Neural crest cell (in vitro differentiated cells): ENCODE measurements at places on chromosomes 1 and 21.

- H3K36me3 ChIP-seq: no peaks in the 10 kb centered on the region
- DNase-seq: no peak
Observed at GRCh38 chr1:30250338-30250983, 472.9 kb downstream of the MATN1 start.

DNA sequence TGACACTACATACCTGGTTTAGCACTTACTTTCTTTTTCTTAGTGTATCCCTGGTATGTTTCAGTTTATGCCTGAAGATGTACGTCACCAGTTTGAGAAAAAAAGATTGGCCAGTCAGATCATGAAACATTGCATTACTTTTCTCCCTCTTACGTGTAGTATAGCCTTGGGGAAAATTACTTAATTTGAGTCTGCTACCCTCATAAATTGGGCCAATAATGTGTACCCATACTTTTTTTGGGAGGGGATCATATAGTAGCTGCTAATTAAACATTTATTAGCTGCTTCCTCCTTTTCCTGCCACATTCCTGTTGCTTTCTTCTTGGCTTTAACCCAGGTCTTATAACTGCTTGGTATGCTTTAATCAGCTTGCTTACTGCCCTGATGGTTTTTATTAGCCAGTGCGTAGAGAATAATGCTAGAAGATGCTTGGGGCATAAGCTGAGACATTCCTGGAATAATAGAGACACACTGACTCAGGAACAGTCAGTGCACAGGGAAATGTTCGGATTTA, 32.1 kb downstream of the RABGAP1L start:
- H3K27ac ChIP-seq: no peak overlapping the region
- H3K36me3 ChIP-seq: peaks cover 6% of the 10 kb centered on the region
- no peak overlapping the region for H3K4me3 ChIP-seq
- peaks cover 10% of the 10 kb centered on the region for H3K4me1 ChIP-seq
- DNase-seq: no peak

DNA sequence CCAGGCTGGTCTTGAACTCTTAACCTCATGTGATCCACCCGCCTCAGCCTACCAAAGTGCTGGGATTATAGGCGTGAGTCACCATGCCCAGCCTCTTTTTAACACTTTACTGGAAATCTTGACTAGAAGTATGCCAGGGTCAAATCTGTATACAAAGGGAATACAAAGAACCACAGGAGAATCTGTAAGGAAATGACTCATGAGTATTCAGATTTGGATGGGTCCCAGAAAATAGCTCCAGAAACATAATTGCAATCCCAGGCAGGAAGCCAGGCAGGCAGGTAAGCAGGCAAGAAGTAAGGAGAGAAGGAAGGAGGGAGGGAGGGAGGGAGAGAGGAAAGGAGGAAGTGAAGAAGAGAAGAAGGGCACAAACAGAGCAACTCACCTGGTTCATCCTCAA, 22.8 kb upstream of the TIAM1 start:
- H3K4me3 ChIP-seq: no peak overlapping the region
- H3K4me1 ChIP-seq: peaks cover 39% of the 10 kb centered on the region
- no peak for DNase-seq
- no peaks in the 10 kb centered on the region for H3K27me3 ChIP-seq
- H3K27ac ChIP-seq: no peak overlapping the region
- H3K36me3 ChIP-seq: peaks cover 3% of the 10 kb centered on the region

DNA sequence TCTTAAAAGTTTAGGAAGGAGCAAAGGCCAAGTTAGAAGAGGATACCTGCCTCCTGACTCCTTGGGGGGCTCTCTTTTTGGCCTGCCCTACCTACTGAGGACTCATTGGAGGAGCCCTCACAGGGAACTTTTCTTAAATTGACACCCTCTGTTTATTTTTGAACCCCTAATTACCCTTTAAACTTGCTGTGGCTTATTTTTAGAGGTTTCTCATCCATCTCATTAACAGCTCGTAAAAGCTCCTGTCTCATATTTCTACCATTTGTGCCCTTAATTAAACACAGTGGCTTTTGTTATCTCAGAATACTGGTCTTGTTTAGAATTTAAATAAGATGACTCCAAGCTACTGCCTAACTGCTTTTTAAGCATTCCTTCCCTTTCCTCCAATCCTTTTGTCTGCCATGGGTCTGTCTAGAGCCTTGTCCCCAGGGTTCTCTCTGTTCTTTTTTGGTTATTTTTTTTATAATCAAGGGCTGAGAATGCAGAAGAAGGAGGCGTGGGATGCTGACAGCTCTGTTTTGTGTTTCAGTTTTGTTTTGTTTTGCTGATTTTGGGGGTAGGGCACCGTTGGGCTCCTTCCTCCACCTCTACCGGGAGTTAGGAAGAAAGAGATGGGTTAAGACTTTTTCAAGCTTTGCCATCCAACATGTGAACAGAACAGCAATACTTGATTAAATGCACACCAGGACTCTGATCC, 78.0 kb downstream of the SYT6 start:
- DNase-seq: no peak
- peak overlapping the region; percentile 39 for H3K27ac ChIP-seq
- no peaks in the 10 kb centered on the region for H3K36me3 ChIP-seq
- peaks cover 2% of the 10 kb centered on the region for H3K27me3 ChIP-seq
- H3K4me3 ChIP-seq: no peak overlapping the region
- H3K4me1 ChIP-seq: peaks cover 12% of the 10 kb centered on the region

GRCh38 chr1:155241069-155241679, 14.1 kb downstream of the ENTREP3 start:
- H3K36me3 ChIP-seq: peaks cover 7% of the 10 kb centered on the region
- DNase-seq: peak; percentile 50
- peak overlapping the region; percentile 4 for H3K27ac ChIP-seq
- H3K4me1 ChIP-seq: peaks cover 41% of the 10 kb centered on the region
- H3K27me3 ChIP-seq: no peaks in the 10 kb centered on the region
- peak overlapping the region; percentile 81 for H3K4me3 ChIP-seq

DNA sequence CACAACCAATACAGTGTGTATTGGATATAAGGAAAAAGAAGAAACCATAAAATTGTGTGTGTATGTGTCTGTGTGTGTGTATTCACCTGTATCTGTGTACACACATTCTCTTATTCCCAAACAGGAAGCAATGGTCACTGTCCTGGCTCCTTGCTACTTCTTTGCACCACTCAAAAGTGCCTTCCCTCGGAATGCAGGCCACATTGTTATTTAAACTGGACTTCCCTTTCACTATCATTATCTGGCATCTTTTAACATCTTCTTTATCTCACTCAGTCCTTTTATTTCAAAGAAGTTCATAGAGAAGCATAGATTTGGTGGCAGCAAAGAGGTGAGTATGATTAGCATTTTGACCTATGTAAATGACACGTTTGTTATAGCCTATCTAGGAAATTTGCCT, 803.7 kb downstream of the NCAM2 start:
- no peak overlapping the region for H3K27ac ChIP-seq
- no peaks in the 10 kb centered on the region for H3K4me1 ChIP-seq
- H3K36me3 ChIP-seq: no peaks in the 10 kb centered on the region
- no peak for DNase-seq

DNA sequence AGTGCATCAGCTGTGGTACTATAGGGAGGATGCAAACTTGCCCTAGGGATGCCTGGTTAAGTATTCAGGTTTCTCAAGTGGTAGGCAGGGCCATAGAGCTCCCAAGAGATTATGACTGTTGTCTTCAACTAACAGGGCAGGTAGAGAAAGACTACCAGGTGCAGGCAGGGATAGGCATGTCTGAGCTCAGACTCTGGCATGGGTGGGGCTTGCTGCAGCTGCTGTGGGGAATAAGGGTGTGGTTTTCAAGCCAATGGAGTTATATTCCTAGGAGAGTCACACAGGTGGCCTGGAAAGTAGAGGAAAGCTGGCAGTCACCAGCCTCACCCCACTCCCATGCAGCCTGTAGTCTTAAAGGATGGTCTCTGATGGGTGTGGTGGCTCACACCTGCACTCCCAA, 673.4 kb upstream of the ADGRL4 start:
- DNase-seq: no peak
- H3K27me3 ChIP-seq: no peaks in the 10 kb centered on the region
- no peak overlapping the region for H3K4me3 ChIP-seq
- H3K27ac ChIP-seq: no peak overlapping the region
- peaks cover 2% of the 10 kb centered on the region for H3K4me1 ChIP-seq

DNA sequence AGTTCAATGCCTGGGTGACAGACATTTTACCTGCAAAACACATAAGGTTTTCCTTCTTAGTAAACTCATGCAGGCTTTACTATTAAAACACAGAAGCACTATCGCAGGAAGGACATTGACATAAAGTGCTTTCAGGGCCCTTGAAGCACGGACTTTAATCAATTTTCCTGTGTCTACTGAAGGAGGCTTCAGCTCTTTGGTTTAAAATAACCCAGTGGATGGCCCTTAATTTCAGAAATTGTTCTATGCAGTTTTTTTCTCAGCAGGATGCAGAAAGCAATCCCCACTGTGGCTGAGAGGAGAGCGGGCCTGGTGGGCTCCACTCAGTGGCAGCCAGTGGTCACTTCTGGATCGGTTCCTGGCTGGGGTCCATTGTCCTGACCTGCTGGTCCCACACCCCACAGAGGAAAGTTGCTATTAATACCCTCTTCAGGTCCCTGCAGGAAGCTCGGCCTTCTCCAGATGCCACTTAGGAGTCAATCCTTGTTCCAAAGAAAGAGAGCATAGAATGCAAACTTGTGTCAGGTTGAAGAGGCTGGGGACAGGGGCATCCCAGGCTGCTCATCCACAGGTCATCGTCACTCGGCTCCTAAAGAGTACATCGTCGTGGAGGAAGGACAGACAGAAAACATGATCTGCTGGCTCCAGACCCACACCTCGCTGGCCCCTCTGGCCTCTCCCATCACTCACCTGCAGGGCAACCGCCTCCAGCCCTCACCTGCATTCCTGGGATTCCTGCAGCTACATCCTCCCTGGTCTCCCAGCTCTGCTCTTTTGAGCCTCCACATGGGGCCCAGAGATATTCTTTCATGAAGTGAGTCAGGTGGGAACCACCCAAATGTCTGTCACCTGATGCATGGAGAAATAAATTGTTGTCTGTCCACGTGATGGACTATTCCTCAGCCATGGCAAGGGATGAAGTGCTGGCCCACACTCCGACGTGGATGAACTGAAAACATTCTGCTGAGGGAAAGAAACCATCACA, 153.1 kb downstream of the PSMG1 start:
- no peak overlapping the region for H3K27ac ChIP-seq
- peaks cover 15% of the 10 kb centered on the region for H3K4me1 ChIP-seq
- no peak for DNase-seq
- H3K36me3 ChIP-seq: peaks cover 3% of the 10 kb centered on the region
- H3K27me3 ChIP-seq: no peaks in the 10 kb centered on the region

DNA sequence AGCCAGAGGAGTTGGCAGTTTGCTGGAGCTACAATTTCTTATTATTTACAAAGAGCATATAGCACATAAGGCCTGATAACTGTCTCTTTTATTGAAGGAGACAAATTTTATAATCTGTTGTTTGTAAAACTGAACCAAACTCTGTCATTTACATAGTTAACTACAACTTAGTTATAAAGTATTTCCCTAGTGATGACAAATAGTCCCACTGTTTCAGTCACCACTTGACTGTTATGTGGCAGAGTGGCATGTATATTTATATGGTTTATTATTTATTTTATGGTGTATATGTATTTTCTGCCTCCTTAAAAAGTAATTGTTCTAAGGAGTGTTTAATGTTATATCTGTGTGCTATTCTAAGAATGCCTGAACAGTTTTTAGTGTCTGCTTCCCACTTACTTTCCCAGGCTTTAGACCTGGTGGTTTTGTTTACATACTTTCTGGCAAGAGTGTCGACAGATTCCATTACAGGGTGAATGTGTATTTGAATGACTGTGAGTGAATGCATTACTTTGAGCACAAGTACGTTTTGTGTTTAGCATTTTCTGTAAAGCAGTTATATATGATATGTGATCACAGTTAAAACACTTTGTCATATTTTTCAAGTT, 10.0 kb downstream of the TSEN15 start:
- no peak for DNase-seq
- peaks cover 35% of the 10 kb centered on the region for H3K36me3 ChIP-seq
- no peak overlapping the region for H3K4me3 ChIP-seq
- peaks cover 38% of the 10 kb centered on the region for H3K4me1 ChIP-seq
- H3K27ac ChIP-seq: peak overlapping the region; percentile 70
- H3K27me3 ChIP-seq: no peaks in the 10 kb centered on the region

DNA sequence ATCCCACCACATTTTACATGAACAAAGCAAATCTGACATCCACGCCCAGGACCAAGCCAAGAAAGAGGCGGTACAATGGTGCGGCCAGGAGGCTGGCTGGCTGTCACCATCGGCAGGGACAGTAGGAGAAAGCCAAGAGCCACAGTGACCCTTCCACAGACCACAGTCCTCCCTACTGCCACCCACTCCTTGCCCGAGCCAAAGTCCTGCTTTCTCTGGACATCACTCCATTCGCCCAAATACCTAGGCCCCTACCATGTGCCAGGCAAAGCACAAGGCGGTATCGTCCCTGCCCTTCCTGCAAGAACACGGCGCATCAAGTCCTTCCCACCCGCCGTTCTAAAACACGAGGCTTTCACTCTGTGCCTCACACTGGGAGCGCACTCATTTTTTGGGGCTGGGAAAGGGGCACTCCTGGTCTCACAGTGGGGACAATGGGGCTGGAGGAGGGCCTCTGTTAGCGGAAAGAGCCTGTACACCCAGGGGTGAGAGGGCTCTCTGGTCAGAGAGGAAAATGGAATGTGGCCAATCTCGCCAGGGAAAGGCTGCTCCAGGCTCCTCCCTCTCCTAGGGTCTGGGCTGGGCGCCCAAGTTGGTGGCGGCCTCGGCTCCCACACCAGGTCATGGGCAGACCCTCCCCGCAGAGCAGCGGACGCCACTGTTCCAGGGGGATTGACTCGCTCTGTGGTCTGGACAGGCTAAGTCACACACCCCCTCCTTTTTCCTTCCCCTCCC, 26.5 kb downstream of the SSBP3 start:
- H3K4me1 ChIP-seq: peaks cover 55% of the 10 kb centered on the region
- H3K27me3 ChIP-seq: no peaks in the 10 kb centered on the region
- no peak for DNase-seq

DNA sequence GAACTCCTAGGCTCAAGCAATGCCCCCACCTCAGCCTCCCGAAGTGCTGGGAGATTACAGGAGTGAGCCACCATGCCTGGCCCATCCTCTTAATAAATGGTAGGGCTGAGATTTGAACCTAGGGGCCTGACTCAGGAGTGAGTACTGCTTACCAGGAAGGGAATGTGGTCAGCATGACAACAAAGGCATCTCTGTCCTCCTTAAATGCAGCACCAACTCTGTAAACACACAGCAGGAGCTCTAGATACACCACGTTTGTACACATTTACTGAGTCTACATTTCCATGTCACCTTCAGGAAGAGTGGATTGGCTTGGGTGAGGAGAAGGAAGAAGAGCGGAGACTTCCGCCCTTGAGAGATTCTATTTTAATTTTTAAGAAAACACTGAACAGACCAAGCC, 38.5 kb downstream of the HIVEP3 start:
- H3K4me1 ChIP-seq: peaks cover 42% of the 10 kb centered on the region
- no peak for DNase-seq
- no peak overlapping the region for H3K4me3 ChIP-seq
- no peak overlapping the region for H3K27ac ChIP-seq

DNA sequence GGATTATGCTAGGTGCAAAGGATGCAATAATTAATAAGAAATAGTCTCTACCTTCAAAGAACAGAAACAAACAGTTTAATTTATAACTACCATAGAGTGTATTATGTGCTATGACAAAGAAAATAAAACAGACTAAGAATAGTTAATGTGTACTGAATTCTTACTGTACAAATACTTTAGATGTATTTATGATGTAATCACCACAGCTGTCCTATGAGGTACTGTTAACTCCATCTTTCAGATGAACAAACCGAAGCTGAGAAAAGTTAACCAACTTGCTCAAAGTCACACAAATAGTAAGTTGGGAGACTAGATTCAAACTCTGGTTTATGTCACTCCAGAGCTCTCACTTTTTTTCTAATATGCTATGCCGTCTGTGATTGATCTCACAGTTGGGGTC, 77.0 kb upstream of the FGGY start:
- H3K27me3 ChIP-seq: no peaks in the 10 kb centered on the region
- H3K27ac ChIP-seq: no peak overlapping the region
- H3K36me3 ChIP-seq: peaks cover 3% of the 10 kb centered on the region
- no peak overlapping the region for H3K4me3 ChIP-seq
- DNase-seq: no peak
- peaks cover 5% of the 10 kb centered on the region for H3K4me1 ChIP-seq
